Stimulated activated CD4-positive, alpha-beta T cell treated with anti-CD3 and anti-CD28 coated beads, Interleukin-15, amount 100 ng/mL, for 1 hour (primary cell): ENCODE measurements at places on chromosomes 5 and 9.

DNA sequence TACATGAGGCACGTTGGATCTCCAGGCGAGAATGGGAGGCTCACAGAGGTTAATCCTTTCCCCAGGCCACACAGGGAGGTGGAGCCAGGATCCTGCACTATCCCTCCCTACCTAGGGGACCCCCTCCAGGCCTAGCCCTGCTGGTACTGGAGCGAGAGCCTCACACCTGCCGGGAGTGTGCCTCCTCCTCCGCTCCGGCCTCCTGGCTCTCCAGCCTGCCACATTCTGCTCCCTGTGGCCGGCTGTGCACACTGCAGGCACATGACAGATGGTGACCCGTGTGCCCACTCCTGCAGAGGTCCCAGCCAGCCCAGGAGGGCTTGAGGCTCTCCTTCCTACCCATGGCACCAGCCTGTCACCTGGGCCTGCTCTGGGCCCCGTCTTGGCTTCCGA, 93.4 kb downstream of the RXRA start:
- no peak for DNase-seq

- no peak for DNase-seq
Observed at GRCh38 chr9:77488439-77489126, 159.5 kb downstream of the GNA14 start.

GRCh38 chr5:154528005-154528594, 50.1 kb upstream of the HAND1 start:
- no peak for DNase-seq

DNA sequence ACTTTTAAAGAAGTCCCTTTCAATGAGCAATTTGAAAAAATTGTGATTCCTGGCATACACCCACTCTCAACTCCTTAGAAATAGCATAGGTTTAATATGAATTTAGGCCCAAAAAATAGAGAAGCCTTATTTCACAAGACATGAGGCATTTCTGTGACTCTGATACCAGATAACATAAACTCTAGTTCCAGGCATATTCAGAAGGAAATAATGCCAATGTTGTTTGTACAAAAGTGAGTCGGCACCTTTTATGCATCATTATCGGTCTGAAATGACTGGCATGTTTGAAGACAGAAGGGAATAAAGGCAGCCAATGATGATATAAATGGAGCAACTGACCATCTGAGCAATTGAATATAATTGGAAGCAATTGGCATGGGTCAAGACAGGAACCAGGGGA, 19.4 kb upstream of the RECK start:
- DNase-seq, result no peak

GRCh38 chr5:81290146-81290545, 11.2 kb upstream of the ZCCHC9 start:
- DNase-seq, result no peak

DNA sequence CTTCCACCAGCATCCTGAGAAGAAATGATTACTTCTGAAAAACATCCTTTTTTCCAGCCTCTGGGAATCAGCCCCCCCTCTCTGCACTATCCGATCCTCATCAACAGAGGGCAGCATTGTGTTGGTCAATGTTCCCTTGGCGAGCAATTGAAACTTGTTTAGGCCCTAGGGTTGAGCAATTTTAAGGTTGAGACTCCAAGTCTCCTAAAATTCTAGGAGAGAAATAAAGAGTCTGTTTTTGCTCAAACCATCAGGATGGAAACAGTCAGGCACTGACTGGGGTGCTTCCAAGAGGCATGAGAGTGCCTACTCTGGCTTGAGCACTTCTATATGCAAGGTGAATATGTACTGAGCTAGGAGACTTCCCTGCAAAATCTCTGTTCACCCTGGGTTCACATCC, 12.4 kb upstream of the CYFIP2 start:
- DNase-seq, result no peak

DNA sequence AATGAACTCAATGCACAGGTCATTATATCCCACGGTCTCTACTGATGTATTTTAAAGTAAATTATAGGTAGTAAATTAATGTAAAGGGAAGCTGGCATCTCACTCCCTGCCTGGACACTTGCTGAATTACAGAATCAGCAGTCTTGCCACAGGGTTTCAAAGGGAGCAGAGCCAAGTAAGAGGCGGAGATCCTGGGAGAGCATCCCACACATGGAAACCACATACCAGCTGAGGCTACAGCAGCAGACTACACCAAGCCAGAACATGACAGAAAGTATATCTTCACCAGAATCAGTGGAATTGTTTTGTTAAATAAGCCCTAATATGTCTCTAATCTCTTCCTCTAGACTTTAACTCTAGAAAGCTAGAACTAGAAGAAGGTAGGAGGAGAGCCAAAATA, 1689.2 kb upstream of the WWC1 start:
- no peak for DNase-seq

DNA sequence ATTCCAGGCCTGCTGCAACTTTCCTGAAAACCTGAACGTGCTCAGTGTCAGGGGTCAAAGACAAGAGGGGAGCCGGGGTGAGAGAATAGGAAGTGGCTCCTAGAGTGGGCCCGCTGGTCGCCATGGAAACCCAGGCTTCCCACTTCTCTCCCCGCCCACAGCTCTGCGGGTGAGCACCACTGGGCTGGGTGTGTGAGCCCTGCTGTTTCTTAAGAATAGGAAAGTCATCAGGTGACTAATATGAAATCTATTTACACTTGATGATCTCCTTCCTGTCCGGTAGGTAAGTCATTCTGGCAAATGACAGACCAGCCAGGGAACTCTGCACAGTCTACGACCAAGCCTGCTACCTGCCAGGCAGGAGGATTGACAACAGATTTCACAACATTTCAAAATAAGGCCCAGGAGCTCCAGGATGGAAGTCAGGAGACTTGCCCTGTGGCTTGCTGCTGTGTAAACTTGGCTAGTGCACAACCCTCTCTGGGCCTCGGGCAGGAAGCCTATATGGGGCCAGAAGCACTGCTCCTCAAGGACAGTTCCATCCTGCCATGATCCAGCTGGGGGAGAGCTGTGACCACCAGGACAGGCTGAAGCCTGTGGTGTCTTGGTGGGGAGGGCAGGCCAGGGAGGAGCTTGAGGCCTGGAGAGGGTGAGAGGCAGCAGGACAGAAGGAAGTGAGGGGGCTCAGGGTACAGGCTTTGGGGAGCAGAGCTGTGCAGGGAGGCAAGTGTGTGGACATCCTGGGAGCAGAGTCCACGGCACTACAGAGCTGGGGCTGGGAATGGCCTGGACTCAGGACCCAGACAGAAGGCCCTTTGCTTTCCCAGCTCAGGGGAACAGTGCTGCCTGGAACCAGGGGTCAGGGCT, 60.6 kb downstream of the SHB start:
- no peak for DNase-seq

DNA sequence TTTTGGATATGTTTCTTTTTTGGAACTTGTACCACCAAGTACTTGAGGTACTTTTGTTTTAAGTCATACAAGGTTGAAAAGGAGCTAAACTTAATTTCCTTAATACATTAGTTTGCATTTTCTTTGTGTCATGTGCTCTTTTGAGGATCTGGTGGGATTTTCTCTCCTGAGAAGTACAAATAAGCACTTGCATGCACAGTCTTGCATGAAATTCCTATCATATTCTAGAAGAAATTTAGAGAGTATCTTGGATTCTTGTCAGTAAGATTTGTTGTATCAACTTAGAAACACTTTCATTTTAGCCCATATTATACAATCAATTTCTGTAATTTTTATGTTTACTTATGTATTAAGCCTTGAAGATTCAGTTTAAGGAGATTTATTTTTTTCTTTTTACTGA, 64.9 kb downstream of the CCNH start:
- DNase-seq, result no peak

DNA sequence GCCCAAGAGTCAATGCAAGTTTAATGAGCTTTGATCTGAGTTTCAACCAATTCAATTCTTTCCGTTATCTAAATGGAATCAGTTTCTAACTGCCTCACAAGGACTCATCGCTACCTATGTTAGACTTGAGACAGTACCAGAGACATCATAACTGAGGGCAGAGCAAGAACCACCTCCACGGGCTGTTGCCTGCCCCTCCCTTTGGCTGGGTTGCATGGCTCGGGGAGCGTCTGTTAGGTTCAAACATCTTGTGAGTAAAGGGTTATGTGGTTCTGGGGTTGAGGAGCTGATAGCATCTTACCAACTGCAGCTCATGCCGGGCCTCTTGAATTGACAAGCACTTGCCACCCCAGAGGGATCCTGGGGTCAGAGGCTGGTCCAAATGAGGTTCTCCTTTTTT, 457.9 kb downstream of the ENC1 start:
- DNase-seq, result no peak

DNA sequence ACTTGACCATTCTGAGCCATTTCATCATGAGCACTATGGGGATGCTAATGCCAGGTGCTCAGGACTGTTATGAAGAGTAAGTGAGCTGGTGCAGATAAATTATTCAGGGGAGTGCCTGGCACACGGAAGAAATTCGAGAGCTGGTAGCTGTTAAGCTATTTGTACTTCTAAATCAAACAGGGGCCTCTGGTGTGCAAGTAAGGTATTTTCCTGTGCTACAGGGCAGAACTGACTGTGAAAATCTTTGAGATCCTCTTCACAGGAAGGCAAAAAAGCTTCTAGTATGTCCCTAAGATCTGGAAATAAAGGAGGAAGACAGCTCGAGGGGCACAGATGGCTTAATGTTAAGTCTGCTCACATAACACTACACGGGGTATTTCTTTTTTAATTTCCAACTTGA, 106.3 kb upstream of the SPOCK1 start:
- no peak for DNase-seq

DNA sequence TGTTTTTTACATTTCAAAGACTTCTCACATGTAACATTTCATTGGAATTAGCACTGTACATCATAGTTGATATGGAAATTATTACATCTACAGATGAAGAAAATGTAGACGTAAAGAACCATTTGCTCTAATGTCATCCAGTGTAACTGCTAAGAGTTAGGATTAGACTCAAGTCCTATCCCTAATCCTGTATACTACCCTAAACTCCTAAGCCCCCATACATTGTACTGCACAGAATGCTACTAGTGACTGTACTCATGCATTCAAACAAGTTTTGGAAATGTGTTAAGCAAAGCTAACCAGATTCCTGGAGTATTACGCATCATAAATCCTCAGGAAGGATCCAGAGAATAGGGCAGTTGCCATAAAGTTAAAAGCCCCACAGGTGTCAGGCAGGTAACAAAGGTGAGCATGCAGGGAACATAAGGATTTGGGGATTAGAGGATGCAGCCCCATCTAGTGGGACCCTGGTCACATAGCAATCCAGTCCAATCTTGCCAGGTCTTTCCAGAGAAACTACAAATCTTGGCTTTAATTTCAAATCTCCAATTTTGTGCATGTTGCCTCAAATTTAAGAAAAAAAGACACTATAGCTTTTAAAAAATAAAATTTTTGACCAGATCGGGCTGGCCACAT, 32.0 kb downstream of the HAVCR1 start:
- DNase-seq, result no peak

GRCh38 chr9:4119778-4120554, 179.9 kb downstream of the GLIS3 start:
- DNase-seq, result no peak

- no peak for DNase-seq
Observed at GRCh38 chr9:128838338-128838737, 8.7 kb upstream of the SPOUT1 start.
